ENCODE measurements at places on chromosomes 11 and 22.

GRCh38 chr11:78893996-78894395 lies 319.3 kb upstream of the NARS2 start:
- no peak for DNase-seq

- DNase-seq = no peak
Observed at GRCh38 chr11:23138761-23139160, 278.5 kb upstream of the CCDC179 start.

- DNase-seq = no peak
Observed at GRCh38 chr22:27682437-27682836, 119.1 kb downstream of the MN1 start.

DNA sequence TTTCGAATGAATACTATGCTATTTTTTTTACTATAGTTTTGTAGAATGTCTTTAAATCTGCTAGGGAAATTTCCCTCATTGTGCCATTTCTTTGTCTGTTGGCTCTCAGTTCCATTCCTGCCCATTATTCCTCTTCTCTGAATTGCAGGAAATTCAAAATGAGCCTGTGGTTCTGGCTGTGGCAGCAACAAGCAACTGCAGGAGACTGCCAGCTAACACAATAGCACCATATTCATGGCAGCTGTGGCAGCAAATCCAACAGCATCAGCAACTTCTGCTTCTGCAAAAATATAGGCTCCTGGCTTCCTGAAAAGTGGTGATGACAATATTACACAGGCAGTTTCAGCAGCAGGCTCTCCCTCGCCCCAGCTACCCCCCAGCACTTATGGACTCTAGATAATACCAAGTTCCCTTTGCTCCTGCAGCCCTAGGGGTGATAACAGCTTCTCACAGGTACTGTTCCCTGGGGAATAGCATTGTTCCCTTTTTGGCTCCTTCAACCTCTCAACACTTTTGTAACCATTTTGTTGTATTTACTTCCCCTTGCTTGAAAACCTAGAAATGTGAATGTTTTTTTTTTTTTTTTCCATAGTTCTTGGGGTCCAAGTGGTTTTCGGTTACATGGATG lies 9.3 kb downstream of the PATE4 start:
- no peak for DNase-seq

GRCh38 chr22:43308060-43308830 lies 34.9 kb downstream of the SCUBE1 start:
- no peak for DNase-seq

DNA sequence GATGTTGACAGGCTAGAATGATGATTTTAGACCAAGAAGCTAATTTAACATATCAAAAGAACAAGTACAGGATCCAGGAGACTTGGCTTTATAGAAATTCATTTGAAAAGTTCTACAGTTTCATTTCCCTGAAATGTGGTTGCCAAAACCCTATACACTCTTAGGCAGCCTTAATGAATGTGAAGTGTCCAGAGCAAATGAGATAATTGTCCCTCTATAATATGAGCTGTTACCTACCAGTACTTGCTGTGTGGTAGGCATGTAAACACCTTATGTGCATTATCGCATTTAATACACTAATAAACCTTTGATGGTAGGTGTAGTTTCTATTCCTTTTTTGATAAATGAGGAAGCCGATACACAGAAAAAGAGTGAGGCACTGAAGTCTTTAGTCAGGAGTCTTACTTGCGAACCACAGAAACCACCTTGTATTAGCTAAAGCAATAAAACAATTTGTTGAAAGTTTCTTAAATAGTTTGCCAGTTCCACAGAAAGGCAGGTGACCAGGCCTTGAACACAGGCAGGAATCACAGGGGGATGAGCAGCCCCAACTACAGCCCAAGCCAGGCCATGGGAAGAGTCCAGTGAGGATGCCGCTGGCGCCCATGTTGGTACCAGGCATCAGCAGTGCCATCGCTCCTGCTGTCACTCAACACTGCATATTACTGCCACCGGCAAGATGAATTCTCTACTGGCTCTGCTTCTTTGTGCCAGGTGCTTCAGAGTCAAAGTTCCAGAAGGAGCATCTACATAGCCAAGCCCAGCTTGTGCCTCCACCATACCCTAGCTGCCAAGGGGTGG lies 81.7 kb downstream of the SWAP70 start:
- DNase-seq = no peak

GRCh38 chr22:37282385-37282677 lies at the start of gene CYTH4:
TSS of gene CYTH4 (plus strand) at chr22:37282508. CDS start at chr22:37282570, 62 bp downstream.
- peak; percentile 83 for DNase-seq

DNA sequence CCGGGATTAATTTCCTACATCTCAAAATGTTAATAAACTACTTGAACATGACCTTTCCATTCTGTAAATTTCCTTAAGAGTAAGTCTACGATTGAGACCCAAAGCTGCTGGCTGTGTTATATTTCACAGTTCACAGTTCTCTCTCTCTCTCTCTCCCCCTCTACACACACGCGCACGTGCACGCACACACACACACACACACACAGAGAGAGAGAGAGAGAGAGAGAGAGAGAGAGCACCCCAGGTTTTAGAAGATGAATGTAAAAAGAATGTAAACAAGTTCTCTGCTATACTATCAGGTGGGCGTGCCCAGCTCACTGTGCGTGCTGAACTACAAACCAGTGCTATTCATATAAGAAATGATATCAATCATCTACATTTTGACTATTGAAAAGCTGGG lies 3.3 kb downstream of the BDNF start:
- DNase-seq = no peak

DNA sequence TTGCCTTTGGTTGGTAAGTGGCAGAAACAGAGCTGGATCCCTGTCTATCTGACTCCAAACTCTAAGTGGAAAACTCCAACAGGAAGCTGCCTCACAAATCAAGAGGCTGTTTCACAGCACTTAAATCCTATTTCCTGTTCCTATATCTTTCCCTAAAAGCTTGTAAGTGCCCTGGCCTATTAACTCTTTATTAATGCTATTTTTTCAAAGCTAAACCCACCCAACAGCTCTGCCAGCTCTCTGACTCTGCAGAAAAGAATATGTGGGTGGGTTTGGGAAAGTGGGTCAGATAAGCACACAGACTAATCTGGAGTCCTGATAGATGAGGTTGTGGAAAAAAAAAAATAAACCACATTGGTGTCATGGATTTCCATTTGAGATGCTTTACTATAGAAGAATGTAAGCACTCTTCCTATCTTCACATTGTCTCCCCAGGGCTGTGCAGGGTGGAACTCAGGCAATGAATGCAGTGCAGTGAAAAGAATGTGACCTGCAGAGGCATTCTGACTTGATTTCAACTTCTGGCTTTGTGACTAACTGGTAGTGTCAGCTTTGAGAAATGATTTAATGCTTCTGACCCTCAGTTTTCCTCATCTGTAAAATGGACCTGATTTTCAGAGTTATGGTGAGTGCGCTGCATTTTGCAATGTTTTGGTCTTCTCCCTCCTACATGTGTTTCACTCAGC lies 125.6 kb downstream of the AASDHPPT start:
- DNase-seq = no peak

GRCh38 chr11:11978792-11979487 lies 29.5 kb downstream of the DKK3 start:
- DNase-seq = no peak

- no peak for DNase-seq
Observed at GRCh38 chr11:75583718-75584658, 21.9 kb downstream of the SERPINH1 start.

DNA sequence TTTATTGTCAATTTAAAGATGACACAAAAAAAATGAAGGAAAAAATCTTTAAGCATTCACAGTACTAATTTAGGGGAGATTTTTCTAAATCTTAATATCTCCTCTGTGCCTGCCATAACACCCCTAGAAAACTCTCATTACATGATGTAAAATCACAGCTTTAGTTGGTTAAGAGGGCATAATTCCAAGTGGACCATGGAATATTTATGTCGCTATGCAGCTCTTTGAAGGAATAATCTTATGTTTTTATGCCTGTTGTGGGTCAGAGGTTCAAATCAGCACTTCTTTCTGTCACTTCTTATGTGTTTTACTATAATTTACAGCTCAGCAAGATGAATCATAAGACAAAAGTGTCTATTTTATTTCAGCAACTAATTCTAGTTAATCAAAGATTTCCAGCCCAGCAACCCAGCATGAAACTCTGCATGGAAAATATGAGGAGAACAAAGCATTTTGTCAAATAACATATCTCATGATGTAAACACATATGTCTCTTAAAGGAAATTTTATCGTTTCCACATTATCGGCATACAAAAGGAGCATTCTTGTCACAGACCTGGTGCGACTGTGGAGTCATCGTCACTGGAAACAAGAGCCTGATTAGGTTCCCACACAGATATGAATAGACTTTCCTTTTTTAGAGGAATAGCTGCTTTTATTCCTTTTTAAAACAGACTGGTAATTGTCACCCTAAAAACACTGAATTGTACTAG lies 274.8 kb downstream of the SOX6 start:
- no peak for DNase-seq

DNA sequence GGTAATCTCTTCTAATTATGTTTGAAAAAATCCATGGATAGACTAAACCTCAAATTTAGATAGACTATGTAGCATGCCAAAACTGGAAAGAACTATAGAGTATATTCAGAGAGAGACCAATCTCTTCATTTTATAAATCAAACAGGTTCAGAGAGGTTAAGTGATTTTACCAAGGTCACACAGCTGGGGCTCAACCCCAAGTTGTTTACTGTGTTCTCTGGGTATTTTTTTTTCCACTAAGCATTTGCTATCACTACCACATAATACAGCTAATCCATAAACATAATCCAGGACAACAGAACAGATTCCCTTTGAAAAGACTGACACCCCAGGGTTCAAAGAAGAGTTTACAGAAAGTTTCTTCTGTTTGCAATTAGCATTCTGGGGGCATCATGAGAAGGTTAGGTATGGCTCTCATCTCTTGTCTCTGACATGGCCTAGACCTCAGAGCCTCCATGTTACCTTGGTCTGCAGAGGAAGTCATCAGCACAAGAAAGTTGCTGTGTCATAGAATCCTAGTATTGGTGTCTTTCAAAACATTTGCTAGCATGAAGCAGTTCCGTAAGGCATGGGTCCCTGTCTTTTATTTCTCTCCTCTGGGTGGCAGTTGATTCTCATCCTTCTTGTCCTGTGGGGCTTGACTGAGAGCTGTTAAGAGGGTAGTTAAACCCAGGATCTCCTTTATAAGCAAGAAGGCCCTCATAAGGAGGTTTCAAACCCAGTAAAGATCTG lies 94.5 kb upstream of the HSD17B12 start:
- DNase-seq = no peak

DNA sequence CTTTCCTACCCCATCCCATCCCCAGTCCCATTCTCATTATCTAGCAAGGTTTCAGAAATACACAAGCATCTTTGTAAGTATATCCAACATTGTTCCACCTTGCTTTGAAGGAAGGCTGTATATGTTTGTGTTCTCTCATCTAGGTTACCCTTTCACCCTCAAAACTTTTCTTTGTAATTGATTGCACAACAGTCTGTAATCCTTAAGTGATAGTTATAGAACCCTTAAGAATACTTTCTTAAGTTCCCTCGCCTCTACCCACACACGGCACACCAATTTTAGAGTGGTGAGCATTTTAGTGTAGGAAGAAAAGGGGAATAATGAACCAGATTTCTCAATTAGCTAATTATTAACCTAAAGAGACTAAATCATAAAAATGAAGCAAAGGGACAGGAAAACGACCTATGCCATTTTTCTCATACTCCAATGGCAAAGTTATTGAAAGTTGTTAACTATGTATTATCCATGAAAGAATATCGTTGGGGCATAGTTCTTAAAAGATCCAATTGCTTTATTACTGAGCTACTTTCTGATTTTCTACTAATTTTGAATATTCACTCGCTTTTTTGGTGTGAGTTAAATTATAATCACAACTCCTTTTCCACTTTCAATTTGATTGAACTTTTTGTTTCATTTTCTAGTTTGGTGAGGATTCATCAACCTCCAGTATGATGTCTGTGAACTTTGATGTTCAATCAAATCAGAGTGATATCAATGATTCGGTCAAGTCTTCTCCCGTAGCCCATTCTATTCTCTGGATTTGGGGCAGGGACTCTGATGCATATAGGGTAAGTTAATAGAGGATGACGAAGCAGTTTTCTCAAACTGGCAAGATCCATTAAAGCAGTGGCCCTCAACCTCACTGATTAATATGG lies 44.9 kb downstream of the TTC17 start:
- no peak for DNase-seq

- no peak for DNase-seq
Observed at GRCh38 chr11:99568808-99569207, 548.1 kb downstream of the CNTN5 start.

GRCh38 chr11:6206456-6207180 lies 1.3 kb downstream of the C11orf42 start:
- DNase-seq = no peak

- no peak for DNase-seq
Observed at GRCh38 chr22:49158741-49159564, 668.7 kb downstream of the BRD1 start.

- no peak for DNase-seq
Observed at GRCh38 chr11:3091081-3091845, 34.0 kb upstream of the CARS1 start.

- no peak for DNase-seq
Observed at GRCh38 chr11:41301023-41301422, 158.4 kb downstream of the LRRC4C start.

DNA sequence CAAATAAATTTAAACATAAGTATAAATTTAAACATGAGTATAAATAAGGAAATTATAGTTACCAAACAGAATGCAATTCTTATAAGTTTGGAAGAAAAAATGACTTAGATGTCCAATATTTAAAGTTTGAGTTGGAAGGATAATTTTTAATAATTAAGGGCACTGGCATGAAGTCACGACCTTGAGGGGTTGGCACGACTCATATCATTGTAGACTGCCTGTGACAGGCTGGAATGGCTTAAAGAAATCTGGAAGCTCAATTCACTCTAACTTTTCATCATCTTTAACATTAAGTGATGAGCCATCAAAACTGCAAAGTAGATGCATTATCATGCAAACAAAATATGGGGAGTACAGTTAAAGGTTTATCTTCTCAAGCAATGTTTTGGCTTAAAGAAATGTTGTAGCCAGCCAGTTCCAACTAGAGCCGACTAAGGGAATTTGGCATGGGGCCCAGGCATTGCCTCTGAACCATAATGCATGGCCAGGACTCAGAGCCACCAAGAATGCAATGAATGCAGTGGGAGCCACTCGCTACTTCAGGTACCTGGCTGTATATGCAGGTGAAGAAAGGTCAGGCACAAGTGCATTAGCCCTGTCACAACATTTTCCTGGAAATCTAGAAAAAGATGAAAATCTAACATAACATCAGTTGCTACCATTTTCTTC lies 33.4 kb downstream of the PGR start:
- DNase-seq = no peak

GRCh38 chr11:96257972-96258934 lies 84.7 kb downstream of the MAML2 start:
- DNase-seq = peak; percentile 12

DNA sequence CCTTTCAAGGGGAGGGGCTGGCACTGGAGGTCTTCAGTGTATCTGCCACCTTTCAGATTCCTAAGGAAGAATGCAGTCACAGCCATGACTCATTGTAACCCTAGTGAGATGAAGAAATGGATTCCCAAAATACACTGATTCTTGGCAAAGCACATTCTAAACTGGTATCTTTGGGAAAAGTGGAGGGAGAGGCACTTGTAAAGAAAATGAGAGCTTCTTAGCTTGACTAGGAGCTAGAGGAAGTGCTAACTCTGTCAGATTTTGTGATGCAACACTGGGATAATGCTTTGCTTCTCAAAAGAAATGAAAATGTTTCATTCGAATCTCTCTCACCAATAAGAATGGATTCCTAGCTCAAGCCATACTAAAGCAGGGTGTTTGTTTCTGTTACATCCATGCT lies 14.3 kb downstream of the NRIP3 start:
- DNase-seq = no peak

Measured in CD8-positive, alpha-beta memory T cell (primary cell).